ENCODE measurements at places on chromosomes 7 and 10.
A peak's percentile ranks its signal among the peaks of the same experiment; 100 is the strongest.

GRCh38 chr10:1323951-1324350, 267.8 kb downstream of the WDR37 start:
- DNase-seq: no peak

GRCh38 chr7:117273814-117274225, 49.0 kb downstream of the WNT2 start:
- DNase-seq: no peak

GRCh38 chr7:56062382-56062781, 1.7 kb upstream of the SUMF2 start:
- no peak for DNase-seq

GRCh38 chr10:78914502-78915189, 154.1 kb upstream of the ZMIZ1 start:
- DNase-seq: no peak

DNA sequence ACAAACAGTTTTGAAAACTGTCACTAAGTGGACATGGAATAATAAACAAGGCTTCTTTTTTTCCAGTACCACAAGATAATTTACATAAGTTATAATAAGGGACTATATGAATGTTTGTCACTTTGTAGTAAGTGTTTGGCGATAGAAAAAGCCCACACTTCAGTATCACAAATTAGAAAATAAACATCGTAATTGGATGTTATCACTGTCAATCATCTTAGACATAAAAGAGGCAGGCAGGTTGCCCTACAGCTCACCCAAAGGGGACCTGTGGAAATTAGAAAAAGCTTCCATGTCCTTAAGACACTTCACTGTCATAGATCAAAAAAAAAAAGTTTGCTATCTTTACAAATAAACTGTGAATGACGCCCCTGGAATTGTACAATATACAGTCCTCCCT, 3.6 kb upstream of the NOC3L start:
- no peak for DNase-seq

DNA sequence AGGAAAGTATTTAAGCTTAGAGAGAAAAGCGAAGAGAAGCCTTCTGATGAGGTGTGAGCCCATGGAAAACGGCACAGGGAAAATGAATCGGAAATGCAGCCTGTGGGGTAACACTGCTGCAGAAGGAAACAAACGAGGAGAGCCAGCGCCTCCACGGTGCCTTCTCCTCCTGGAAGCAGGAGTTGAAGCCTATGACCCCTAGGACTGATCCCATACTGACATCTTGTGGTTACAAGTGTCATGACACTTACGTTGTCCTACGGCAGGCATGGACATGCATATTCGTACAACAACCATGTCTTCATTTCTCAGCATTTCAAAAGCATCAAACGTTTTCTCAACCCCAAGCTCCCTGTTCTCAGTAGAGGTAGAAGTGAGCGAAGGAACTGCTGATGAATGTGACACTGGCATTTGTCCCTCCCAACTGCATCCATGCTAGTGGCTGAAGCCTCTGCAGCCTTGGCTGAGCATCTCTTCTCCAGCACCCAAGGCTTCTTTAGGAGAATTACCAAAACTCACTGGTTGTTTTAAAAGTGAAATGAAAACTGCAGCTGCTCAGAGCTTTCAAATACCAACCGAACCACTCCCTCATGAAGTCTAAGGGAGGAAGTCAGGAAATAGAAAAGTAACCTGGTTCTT, 160.2 kb downstream of the JAZF1 start:
- no peak for DNase-seq

- peak; percentile 54 for DNase-seq
Observed at GRCh38 chr10:79333513-79333912, 13.8 kb upstream of the PPIF start.

- no peak for DNase-seq
Observed at GRCh38 chr10:101768791-101769170, 7.1 kb downstream of the FGF8 start.

DNA sequence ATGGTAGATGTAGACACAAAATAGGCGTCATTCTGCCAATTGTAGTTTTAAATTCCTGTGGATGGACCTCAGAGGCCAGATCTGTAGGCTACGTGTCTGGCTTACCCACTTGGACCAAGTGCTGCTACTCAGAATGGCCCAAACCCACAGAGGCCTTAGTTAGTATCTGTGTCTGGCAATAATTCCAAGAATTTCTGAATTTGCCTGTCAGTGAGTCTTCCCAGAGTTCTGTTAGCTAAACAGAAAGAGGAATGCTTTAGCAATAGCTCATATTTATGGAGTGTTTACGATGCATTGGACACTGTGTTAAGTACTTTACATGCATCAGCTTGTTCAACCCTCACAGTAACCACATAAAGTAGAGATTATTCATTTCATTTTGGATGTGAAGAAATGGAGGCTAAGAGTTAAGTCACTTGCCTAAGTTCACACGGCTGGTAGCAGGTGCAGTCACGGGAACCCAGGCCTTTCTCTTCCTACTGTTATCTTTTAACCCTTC, 231.8 kb downstream of the PTEN start:
- DNase-seq: peak; percentile 91

All from AG04449 (cell line).